H4 (cell line): ENCODE measurements at places on chromosomes 1 and 21. TPM values are rescaled to one million over a fixed set of nuclear protein-coding genes. Genes with fewer than 3 reads are reported as not detected.

Gene CADM3
- total RNA-seq = 6.4 and 10.1 TPM in 2 replicates

DNA sequence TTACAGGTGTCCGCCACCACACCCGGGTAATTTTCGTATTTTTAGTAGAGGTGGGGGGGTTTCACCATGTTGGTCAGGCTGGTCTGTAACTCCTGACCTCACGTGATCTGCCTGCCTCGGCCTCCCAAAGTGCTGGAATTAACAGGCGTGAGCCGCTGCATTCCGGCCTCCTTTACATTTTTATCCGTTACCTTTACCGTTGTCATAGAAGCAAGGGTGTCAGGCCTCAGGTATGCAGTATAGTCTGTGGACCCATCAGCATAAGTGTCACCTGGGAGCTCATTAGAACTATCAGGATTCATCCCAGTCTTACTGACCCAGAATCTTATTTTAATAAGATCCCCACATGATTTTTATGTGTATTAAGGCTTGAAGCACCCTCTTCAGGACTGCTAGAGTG is 5.4 kb downstream of the CDC42 start:
- no peak for DNase-seq

GRCh38 chr1:154335025-154335714 is 9.8 kb downstream of the ATP8B2 start:
- peak; percentile 59 for DNase-seq

DNA sequence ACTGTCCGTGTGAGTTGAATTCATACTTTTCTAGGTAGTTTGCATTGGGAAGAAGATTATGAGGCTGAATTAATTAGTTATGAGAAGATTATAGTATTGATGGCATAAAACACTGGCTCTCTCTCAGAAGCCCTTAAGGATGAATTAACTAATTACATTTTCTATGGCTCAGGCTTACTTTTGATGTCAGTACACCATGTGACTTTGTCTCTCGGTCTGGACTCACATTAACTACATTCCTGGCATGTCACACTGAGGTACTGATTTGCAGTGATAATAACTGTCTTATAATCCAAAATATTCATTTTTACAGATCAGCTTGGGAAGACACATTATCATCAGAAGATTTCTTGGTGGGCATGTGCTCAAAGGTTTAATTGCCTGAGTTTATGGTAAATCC is 362.2 kb downstream of the ZP4 start:
- no peak for DNase-seq

DNA sequence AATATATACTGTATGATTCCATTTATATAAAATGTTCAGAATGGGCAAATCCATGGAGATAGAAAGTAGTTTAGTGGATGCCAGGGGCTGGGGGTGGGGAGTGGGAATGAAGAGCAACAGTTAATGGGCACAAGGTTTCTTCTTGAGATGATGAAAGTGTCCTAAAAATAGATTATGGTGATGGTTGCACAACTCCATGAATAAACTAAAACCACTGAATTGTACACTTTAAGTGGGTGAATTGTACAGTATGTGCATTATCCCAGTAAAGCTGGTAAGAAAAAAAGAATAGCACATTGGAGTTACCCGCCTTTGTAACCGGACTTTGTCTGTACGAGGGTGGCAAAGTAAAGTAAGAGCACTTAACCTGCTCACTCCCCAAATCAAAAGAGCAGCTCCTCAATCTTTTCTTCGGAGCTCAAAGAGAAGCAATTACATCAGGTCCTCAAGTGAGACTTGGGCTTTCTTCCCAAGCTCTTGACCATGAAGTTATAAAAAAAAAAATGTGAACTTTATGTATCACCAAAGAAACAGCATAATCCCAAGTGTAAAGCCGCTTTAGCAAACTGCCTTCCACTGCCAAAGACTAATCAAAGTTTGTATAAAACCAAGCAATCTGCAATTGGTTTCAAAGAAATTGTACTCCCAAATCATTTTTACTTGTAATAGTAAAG is 32.1 kb downstream of the ALDH9A1 start:
- no peak for DNase-seq

DNA sequence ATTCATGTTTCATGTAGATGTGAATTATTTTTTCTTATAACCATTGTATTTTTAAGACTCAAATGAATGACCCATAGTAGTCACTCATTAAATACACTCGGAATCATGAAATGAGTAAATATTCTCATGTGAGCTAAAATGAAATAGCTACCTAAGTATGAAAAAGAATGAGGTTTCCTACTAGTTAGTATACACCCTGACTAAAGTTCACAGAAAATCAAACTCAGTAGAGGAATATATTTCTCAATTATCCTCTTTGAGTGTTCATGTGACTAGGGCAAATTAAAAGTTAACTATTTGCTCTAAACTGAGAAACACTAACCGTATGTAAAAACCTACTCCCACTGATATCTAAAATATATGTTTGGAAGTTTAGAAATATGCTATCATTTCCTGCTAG is 187.8 kb downstream of the BRINP3 start:
- DNase-seq = no peak

DNA sequence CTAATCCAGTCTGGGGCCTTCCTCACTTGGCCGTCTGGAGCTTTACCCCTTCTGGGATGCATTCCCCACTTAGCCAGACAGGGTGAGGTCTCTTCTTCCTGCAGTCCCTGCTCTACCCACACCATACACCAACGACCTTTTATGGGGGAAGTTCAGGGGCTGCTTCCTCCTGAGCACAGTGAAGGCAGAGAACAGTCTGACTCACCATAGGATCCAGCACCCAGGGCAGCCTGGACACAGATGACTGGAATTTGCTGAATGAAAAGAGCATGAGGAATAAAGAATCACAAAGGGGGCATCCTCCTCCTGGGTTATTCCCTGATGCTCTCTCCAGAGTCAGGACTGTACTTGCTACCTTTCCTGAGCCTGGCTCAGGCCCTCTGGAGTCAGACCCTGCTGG is 4.6 kb upstream of the FOXE3 start:
- DNase-seq = no peak

- DNase-seq = no peak
These were observed 13.5 kb downstream of the GNG4 start for GRCh38 chr1:235635938-235636662.

DNA sequence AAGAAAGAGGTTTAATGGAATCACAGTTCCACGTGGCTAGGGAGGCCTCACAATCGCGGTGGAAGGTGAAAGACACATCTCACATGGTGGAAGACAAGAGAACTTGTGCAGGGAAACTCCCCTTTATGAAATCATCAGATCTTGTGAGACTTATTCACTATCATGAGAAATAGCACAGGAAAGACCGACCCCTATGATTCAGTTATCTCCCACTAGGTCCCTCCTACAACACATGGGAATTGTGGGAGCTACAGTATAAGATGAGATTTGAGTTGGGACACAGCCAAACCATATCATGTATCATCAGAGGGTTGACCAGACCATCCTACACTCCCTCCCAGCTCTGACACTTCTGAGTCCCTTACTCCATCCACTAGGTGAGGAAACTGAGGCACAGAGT is 143.9 kb upstream of the KLHDC7A start:
- no peak for DNase-seq

DNA sequence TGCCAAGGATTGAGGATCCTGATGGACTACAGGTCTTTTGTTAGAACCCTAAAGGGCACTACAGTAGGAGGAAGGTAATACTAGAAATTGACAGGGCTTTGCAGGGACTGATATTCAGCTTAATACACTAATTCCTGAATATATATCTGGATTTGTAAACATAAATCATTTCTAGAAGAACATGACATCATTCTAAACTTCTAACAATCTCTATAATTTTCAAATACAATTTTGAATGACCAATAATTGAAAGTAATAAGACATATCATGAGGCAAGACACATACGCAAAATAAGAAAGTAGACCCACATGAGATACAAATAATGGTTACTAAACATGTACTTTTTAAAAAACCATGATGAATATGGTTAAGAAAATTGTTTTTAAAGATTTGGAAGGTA is 52.4 kb upstream of the LRRC8B start:
- no peak for DNase-seq

Gene TBX19
- 0.17 TPM in 1 of 2 replicates, not detected in the other for total RNA-seq

Gene GBP2
- 47.0 and 48.5 TPM in 2 replicates for total RNA-seq

GRCh38 chr1:43978551-43979260 is at the start of gene B4GALT2:
Gene B4GALT2, plus strand, starts transcription at chr1:43979210. Its CDS starts 1,951 bp downstream, at chr1:43981161.
- peak; percentile 25 for DNase-seq

DNA sequence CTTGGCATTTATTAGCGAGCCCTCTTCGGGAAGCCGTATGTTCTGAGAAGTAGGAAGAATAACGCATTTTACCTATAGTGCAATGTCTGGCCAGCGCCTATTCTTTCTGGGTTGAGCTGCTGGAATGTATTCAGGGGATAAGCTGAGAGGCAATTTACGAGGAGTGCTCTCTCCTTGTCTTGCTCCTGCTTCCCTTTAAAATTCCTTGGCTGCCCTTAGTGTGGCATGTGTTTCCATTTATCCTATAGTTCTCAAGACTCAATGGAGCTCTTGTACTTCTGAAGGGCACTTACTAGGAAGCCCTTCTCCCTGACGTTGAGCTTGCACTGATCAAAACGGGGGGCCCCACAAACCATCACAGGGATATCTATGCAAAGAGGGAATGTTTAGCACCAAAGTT is 364.6 kb downstream of the DISC1 start:
- no peak for DNase-seq

- no peak for DNase-seq
These were observed 3.6 kb downstream of the SDC3 start for GRCh38 chr1:30904962-30905335.

GRCh38 chr1:41386196-41386663 is 25.0 kb downstream of the FOXO6 start:
- no peak for DNase-seq

GRCh38 chr1:64948905-64949833 is 17.2 kb downstream of the JAK1 start:
- DNase-seq = no peak

Gene S100A7
- total RNA-seq = not detected in 2 replicates

GRCh38 chr1:169941982-169942830 is 48.5 kb upstream of the SCYL3 start:
- peak; percentile 73 for DNase-seq

Gene UFC1
- total RNA-seq = 140 and 161 TPM in 2 replicates

DNA sequence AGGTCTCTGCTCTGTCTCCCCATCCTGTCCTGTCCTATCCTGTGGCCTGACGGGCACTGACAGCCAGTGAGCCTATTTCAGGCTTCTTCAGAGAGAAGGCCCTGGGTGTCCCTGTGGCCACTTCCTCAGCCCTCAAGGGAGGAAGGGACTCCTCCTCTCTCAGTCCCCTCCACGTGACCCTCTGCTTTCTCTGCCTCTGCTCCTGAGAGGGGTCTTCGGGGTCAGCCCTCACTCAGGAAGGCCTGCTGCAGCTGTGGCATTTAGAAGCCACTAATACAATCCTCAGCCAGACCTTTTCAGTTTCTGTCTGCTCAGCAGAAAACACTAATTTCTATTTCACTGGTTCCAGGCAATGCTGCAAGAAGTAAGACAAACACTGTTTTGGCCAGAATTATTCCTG is 43.6 kb upstream of the ETV3 start:
- DNase-seq = no peak

DNA sequence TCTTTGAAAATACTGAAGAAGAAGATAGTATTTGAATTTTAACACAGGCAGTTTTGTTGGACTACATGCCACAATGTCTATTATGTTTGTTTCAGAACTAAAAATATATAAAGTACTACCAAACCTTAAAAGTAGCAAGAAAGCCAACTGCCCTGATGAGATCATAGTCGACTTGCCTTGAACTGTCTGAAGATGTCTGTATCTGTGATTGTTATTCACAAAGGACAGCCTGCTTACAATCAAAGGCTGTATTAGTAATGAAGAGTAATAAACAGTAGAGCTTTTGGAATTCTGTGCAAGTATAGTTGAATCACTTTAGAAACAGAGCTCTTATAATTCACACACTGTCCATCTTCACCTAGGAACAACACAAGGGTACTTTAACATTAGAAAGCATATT is 228.3 kb downstream of the NCAM2 start:
- DNase-seq = no peak

- no peak for DNase-seq
These were observed 15.9 kb upstream of the ITPKB start for GRCh38 chr1:226754793-226755533.

- peak; percentile 46 for DNase-seq
These were observed 50.1 kb downstream of the COL18A1 start for GRCh38 chr21:45454926-45455673.

- no peak for DNase-seq
These were observed 836 bp upstream of the GBP4 start for GRCh38 chr1:89199525-89200031.

- DNase-seq = peak; percentile 58
These were observed 5.9 kb upstream of the FNDC5 start for GRCh38 chr1:32876341-32877210.

Gene SLC5A9
- not detected in 2 replicates for total RNA-seq

Gene RNU1-2
- not detected in 2 replicates for total RNA-seq

GRCh38 chr1:181260271-181260670 is 171.8 kb downstream of the IER5 start:
- DNase-seq = no peak

GRCh38 chr1:108140177-108140576 is 60.0 kb downstream of the SLC25A24 start:
- DNase-seq = no peak

Gene MAP1LC3C
- 0.08 TPM in 1 of 2 replicates, not detected in the other for total RNA-seq

Gene OLIG2
- 1.5 and 1.7 TPM in 2 replicates for total RNA-seq

DNA sequence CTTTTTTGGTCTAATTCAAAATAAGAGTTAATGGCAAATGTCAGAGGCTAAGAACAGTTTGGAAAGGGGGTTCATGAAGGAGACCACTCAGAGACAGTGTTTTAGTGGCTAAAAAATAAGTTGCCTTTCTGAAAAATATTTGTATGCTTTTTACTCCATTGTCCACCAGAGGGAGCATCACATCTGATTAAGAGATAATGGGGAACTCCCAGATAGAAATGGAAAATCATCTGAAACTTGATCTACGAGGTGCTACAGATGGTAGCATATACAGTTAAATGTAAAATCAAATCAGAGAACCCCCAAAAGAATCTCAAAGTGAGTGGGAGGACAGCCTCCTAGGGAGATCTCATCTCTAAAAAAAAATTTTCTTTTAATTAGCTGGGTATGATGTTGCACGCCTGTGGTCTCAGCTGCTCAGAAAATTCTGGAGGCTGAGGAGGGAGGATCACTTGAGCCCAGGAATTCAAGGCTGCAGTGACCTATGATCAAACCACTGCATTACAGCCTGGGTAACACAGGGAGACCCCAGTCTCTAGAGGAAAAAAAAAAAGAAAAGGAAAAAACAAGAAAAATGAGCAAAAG is 9.7 kb downstream of the SMYD3 start:
- DNase-seq = peak; percentile 55

Gene SDHB
- 322 and 356 TPM in 2 replicates for total RNA-seq

DNA sequence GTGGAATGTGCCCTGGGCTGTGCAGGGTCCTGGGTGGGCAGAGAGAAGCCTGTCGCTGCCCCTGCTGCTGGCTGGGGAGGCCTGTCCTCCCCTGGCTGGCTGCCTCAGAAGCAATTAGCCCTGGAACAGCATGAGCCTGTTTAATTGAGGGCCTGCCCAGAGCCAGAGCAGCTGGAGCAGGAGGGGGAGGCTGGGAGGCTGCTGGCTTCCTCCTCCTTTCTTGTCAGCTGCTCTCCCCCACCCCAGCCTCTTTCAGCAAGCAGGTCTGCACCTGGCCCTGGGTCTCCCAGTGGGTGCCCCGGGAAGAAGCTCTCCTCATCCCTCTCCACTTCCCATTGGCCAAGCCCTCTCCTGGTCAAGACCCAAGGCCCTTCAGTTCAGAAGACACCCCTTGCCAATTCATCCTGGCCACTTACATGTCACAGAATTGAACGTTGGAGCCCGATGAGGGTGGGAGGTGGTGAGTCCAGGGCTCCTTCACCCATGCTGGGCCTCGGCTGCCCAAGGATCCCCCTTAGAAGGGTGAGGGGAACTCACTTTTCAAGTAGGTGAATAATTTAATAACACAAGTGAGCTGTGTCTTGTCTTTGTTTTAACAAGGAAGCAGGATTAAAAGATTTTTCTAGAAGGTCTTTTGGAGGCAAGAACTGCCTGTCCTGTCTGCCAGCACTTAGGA is 13.2 kb downstream of the AMPD2 start:
- no peak for DNase-seq

Gene SYNC
- 20.2 and 20.7 TPM in 2 replicates for total RNA-seq

Gene SPATA46
- not detected in 2 replicates for total RNA-seq
